LHCN-M2 (cell line): ENCODE measurements at places on chromosomes 7 and 10.

- no peak for DNase-seq
Measured at GRCh38 chr10:605632-606325, 83.7 kb downstream of the DIP2C start.

DNA sequence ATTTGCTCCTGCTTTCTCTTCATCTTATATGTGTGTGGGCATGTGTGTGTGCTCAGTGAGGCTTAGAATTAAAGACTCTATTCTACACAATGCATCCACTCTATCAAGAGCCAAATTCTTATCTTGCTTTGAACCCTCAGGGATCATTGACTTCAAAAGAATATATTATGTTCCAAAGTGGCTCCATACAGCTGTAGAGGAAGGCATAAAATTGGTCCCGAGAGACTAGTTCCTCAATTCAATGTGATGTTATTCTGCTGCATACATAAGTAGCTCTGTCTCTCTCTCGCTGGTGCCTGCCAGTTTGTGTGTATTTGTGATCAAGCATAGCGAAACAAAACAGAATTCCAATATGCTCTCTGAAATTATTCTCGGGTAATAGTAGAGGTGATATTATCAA lies 997.9 kb upstream of the POT1 start:
- DNase-seq: no peak

DNA sequence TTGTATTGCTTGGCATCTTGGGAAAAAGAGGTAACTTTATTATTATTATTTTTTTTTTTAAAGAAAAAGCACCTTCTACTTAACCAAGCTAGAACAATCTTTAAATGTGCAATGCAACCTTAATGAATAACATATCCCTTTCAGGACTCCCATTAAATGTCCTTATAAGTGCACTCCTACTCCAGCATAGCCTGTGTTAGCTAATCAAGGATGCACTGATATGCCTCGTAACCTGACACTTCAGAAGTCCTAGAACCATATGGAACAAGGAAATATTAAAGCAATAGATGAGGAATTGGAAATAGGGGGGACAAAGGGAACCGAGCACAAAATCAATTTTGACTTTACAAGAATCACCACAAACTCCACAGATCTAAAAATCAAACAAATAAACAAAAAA lies 522.4 kb downstream of the PARD3 start:
- DNase-seq: no peak

DNA sequence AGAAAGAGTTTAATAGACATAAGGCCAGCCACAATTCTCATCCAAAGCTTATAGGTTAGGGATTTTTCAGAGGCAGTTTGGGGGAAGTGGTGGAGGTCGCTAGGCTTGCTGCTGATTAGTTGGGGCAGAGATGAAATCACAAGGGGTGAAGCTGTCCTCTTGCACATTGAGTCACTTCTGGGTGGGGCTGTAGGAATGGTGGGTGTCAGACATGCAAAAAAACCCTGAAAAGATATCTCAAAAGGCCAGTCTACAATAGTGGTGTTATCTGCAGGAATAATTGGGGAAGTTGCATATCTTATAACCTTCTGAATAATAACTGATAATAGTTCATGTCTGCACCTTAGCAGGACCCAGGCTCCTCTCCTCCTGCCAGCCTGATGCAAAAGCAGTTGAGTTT lies 2.1 kb downstream of the FAM24B start:
- DNase-seq: no peak

- DNase-seq: peak; percentile 82
Measured at GRCh38 chr7:101017064-101017777, 2.7 kb upstream of the MUC17 start.

DNA sequence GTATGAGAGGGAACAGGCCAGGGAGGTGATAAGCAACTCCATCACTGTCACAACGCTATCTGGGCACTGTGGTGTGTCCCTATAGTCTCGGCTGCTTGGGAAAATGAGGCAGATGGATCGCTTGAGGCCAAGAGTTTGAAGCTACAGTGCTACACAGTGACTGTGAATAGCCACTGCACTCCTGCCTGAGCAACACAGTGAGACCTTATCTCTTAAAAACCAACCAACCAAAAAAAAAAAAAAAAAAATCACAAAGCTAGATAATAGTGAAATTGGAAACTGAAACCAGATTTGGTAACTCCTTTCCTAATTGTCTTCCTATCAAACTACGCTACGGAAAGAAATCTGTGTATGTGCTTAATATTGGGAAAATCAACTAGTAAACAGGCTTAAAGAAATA lies 14.1 kb downstream of the MICU1 start:
- DNase-seq: no peak

DNA sequence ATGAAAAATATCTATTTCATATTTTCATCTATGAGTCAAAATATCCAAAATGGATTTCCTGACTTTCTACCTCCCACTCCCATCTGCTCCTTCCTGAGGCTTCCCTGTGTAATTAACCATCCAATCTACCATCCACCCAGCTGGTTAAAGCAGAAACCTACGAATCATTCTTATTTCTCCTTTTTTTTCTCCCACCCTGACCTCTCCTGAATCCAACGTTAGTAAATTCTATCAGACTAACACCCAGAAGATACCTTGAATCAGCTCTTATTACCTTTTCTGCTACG lies 3.7 kb upstream of the LIPF start:
- no peak for DNase-seq

DNA sequence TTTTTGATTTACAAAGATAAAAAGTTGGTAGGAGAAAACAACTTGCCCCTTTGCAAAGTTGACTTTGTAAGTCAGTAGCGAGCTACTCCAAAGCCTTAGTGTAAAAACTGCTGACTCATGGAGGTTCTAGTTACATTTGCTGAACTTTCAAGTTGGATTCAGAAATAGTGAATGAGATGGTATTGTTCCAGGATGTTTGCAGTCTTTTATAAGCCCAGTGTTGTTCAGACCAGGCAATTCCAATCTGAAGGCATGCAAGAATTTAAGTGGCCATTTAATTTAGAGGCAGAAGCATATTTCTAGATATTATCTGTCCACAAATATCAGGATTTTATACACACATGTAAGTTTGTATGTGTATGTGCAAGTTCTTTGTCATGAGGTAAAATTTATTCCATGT lies 21.6 kb downstream of the TES start:
- peak; percentile 58 for DNase-seq

DNA sequence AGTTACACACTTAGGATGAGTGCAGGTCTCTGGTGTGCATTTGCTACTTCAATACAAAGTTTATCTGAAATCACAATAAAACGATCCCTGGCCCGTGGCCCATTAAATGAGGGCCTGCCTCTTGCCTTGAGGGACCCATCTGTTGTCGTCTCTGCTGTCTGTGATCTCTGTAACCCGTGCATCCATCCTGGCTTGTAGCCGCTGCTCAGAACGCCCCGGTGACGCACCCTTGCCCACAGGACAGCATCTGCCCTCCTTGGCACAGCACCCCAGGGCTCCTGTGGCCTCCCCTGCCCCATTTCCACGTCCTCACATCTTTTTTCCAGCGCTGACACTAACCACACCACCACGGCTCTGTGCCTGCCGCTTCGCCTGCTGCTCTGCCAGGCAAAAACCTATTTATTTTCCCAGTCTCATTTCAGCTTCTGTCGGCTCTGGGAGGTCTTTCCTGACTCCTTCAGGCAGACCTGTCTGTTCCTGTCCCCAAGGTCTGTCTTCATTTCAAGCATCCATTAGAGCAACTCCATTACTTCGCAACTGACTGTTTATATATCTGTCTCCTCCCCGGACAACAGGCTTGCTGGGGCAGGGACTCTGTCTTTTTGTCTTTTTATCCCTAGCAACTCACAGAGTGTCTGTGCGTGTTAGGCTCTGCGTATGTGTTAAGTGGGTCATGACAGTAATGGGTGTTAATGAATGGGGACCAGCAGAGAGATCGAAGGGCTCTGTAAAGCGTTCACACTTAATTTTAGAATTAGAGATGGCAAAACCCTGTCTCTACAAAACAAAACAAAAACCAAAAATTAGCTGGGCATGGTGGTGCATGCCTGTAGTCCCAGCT lies 16.4 kb downstream of the CARD11 start:
- no peak for DNase-seq

GRCh38 chr10:123140164-123140982 lies 4.6 kb downstream of the HMX3 start:
- no peak for DNase-seq

GRCh38 chr7:75842836-75843446 lies 29.3 kb upstream of the CCL24 start:
- peak; percentile 78 for DNase-seq

- peak; percentile 80 for DNase-seq
Measured at GRCh38 chr7:151550656-151551286, 31.1 kb upstream of the RHEB start.

DNA sequence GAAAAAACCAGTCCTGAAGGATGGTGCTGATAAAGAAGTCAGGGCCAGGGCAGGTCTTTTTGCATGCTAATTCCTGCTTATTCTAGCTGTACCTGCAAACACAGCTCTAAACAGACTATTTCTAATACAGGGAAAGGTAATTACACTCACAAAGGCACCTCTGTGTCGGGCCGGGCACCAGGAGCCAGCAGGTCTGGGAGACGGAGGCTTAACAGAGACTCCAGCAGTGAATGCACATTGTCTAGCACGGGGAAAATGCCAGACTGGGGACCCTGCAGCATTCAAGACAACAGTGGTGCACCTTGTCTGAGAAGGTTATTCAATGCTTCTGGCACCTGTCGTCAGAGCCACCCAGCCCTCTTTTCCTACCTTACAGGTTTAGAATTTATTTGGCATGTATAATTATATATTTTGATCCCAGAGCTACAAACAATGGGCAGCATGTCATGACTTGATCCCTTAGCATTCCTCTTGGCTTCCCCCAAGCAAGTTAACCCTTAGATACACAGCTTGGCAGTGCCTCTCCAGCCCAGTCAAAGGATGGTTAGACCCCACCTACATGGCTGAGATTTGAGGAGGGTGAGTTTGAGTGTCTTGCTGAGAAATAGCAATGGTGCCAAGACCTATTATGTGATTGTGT lies 185.2 kb downstream of the SLC25A13 start:
- DNase-seq: no peak

DNA sequence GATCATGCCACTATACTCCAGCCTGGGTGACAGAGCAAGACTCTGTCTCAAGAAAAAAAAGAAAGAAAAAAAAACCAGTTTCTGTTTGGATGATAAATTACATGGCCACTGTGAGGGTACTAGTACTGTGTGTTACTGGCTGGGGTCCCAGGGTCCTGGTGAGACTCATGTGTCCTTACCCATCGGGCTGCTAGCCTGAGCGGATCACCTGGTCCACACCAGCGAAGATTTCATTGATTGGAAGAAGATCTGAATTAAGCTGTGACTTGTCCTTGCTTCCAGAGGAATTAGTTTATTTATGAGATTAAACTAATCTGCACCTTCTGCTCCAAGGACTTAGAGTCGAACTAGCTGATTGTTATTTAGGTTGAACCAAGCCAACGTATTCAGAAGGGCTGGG lies 40.0 kb upstream of the BAMBI start:
- DNase-seq: no peak

DNA sequence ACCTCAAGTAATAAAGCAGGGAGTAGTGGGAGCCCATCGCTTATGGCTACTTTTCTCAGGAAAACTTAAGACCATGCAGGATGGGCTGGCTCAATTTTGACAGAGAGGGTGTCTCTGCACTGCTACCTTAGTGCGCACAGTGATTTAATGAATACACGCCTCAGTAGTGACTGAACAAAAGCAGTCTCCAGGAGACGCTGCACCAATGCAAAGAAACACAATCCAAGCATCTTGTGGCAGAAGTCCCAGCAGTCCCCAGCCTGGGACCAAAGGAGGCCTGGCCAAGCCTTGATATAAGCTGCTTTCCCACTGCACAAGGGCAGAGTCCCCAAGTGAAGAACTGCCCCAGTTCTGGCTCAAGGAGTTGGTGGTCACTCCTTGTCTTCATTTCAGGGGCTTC lies 368.9 kb downstream of the KCNMA1 start:
- DNase-seq: no peak

DNA sequence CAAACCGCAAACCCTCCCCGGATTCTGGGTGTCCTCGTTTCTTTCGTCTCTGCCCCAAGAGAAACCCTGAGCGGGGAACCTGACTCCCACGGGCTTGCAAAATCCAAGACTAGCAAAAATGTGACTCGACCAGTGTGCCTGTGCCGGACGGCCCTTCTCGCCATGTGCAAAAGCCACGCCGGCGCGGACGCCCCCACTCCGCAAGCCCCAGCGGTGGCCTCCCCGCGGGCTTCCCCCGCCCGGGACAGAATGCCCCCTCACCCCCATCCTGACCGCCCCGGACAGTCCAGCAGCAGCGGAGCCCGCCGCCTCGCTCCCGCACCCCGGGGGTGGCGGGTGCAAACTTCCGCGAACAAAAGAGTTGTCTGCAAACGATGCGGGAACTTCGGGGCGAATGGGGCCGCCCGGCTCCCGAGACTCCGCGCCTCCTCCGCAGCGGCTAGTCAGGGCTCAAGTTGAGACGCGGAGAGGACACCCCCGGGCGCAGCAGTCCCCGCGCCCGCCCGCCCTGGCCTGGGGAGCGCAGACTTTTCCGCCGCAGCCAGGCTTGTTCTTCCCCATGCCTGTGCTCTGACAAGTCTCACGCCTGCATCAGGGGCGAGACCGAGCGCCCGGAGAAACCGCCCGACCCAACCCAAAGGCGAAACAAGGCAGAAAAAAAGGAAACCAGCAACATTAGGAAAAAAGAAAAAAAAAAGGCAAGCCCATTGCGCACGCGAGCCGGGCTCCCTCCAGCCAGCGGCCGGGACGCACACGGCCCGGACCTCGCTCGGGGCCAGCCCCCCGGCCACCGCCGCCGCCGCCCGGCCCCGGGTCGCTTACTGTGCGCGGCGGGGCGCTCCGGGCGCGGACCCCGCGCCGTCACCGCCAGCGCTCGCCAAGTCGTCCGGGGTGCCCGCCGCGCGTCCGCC lies 732 bp downstream of the FAM53B start:
- peak; percentile 31 for DNase-seq

DNA sequence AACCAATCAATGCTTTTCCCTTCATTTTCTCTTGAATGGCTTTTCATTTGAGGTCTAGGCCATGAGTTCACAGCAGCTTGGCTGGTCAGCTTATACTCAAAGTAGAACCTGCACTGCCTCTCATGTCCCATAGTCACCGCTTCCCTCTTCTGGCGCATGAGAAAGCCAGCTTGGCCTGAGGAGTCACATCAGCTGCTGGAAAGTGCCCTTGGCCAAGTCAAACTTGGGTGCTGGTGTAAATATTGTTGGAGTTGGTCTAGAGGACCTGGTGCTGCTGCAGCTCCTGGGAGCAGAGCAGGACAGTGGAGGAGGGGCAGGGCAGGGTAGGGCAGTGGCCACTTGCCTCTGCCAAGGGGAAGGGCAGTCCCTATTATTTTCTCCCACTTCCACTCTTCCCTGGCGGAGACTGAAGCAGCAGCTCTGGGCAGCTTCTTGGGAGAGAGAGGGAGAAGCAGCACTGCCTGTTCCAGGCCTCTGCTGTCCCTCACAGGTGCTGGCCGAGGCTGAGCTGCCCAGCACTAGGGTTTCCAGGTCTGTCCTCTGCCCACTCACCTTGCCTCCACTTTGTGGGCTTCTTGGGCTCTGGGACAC lies 12.8 kb downstream of the UBE2D4 start:
- DNase-seq: no peak

DNA sequence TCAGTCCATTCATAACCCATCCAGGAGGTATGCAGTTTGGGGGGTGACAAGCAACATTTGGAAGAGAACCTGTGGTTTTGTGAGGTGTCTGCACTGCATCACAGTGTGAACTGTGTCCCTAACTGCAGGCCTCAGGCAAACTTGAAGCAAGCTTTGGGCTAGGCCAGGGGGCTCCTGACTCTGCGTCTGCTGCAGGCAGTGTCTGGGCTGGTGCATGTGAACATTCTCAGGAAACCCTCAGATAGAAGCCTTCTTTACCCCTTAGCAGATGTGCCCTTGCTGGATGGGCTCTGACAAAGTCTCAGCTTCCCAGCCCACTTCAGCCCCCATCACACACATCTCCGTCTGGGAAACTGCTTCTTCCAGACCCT lies 61.0 kb downstream of the VIPR2 start:
- DNase-seq: no peak
